ENCODE measurements at places on chromosomes 7 and 10.

DNA sequence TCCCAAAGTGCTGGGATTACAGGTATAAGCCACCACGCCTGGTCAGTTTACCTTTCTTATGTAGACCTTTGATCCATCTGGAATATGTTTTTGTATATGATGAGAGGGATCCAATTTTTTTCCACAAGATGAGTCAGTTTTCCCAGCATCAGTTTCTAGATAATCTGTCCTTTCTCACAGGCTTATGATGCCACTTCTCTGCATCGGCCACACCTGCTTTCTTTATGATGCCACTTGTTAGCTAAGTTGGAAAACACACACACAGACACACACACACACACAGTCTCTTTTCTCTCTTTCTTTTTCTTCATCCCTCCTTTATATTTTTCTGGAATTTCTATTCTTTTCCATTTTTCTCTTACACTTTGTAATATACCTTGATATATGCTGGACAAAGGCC lies 240.8 kb downstream of the BICC1 start:
- DNase-seq: no peak

DNA sequence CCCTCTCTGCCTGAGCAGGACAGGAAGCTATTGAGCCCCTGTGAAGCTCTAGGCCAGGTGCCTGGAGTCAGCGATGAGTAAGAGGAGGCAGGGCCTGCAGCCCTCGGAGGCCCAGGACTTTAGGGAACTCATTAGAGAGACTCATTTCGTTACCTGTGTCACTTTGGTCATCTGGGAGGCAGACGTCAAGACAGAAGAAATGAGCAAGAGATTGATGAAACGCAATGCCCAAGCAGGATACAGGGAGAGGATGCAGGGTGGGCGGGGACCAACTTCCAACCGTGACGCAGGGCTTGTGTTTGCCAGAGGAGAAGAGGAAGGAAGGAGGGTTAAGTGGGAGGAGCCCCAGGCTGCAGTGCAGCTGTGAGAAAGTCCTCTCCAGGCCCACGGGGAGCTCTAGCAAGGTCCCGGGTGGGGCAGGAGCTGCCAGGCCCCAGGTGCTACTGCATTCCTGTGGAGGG lies 26.4 kb upstream of the GNA12 start:
- no peak for DNase-seq

- DNase-seq: no peak
These were observed 26.5 kb downstream of the HDAC9 start for GRCh38 chr7:18521945-18522566.

- peak; percentile 32 for DNase-seq
These were observed 108.1 kb upstream of the FAM133B start for GRCh38 chr7:92698237-92698841.

DNA sequence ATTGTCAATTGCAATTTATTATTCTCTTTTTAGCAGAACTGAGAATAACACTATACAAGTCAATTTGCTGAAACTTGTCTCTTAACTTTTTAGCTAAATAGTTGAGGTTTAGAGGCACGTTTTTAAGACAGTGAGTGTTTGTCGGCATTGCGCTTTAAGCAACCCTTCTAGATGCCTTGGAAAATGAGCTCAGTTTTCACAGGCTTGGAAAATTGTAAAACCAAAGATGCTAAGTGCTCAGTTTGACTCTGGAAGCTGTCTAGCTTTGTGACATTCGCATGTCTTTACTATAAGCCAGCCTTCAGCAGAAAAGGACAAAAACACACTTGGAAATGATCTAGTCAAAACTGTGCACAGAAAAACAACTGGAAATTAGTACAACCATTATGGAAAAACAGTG lies 500.4 kb downstream of the NEBL start:
- DNase-seq: no peak

- no peak for DNase-seq
These were observed 420.3 kb downstream of the PHTF2 start for GRCh38 chr7:78218876-78219275.

DNA sequence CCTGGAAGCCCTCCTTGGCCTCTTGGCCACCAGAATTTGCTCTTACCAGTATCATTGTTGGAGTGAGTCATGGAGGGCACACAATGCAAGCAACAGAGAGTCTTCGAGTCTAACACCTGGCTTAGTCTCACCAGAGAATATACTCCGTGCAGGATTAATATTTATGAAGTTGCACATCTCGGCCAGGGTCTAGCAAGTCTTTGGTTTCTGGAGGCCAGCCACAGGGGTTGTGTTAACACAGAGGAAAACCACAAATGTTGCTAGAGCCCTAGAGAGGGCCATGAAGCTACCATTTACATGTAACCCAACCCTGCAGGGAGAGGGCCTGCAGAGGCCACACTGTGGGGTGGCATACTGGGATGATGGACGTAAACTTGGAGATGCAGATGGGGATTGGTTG lies 71.8 kb downstream of the MTPN start:
- no peak for DNase-seq

DNA sequence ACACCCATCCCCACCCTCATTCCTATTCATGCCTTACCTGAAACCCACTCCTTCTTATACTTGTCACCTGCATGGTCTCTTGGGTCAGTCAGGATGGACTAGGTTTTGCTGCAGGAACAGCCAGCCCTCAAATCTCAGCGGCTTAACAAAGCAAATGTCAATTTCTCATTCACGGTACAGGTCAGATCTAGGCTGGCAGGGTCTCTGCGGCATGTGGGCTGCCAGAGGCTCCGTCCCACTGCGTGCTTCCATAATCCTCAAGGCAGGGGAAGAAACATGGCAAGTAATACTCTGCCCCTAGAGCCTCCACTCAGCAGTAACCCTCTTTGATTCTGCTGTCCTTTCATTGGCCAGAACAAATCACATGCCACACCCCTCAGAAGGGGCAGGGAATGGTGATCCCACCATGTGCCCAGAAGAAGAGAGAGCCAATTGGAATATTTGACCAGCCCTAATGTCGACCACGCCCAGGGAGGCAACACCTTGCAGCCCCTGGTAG lies 114.9 kb upstream of the ZMIZ1 start:
- DNase-seq: no peak

DNA sequence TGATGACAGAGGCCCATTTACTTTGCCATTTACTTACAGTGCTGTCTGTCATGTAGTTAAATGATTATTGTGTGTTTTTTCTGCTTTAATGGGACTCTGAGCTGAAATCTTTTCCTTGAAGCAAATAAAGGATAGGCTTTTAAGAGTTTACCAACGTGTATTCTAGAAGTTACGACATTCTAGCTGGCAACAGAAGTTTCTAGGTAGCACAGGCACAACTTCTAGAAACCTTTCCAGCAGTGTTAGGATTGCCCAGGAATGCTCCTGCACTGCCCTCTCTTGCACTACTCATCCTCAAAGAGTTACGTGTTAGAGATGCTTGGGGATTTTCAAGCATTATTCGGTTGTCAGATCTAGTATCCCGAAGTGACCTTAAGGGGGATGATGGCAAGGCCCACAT lies 42.5 kb upstream of the TMEM236 start:
- DNase-seq: no peak

GRCh38 chr10:95356-96115 lies 39.7 kb upstream of the ZMYND11 start:
- no peak for DNase-seq

- no peak for DNase-seq
These were observed 6.9 kb downstream of the RET start for GRCh38 chr10:43083764-43084163.

DNA sequence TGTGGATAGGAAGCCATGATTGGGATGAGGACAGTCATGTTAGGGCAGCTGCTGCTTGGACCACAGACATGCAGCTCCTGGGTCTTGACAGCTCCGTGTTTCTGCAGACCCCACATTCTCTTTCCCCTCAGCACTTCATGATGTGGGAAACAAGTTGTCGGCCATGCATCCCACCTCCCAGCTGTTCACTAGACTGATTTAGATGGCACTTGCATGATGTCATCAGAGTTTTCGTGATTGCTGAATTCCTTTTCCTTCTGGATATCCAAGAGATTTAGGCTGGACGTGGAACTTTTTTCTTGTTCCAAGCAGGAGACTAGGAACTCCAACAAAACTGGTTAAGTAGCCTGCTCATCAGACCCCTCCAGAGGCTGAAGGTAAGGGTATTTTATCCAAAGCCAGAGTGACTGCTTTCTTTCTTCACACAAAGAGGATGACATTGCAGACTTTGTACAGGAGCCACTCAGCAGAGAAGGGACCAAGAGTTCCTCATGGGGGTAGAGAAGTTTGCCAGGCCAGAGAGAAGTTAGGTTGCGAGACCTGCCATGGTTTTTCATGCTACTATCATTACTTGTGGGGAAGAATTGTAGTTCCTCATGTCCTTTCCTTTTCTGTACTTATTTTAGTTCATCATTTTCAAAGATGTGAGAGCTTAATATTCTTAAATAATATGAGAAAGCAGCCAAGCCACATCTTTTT lies 117.7 kb upstream of the GJD4 start:
- no peak for DNase-seq

GRCh38 chr7:71429083-71429482 lies 297.1 kb downstream of the GALNT17 start:
- no peak for DNase-seq

- DNase-seq: no peak
These were observed 123.3 kb upstream of the LAMB4 start for GRCh38 chr7:108253275-108254044.

- DNase-seq: no peak
These were observed 32.8 kb downstream of the TMEM60 start for GRCh38 chr7:77765481-77765880.
